ENCODE measurements at places on chromosomes 5 and 9.

DNA sequence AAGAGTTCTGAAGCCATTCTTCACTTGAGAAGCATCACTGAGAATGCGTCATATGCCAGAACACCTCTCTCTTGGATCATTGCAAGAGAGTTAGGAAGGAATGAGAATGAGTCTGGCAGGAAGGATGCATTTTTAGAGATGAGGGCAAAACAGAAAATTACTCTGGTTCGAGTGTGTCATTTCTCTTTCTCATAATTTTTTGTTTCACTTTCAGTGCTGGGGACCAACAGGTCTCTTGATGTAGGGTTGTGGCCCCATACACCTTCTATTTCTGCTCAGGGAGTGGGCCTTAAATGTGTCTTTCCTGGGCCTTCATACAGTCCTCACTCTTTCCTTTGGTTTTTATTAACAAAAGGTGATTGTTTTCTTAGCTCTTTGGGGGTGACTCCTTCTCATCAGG is 302.4 kb downstream of the NR3C1 start:
- DNase-seq: peak; percentile 61

GRCh38 chr5:52262844-52263243 is 524.9 kb upstream of the ITGA1 start:
- DNase-seq: no peak

DNA sequence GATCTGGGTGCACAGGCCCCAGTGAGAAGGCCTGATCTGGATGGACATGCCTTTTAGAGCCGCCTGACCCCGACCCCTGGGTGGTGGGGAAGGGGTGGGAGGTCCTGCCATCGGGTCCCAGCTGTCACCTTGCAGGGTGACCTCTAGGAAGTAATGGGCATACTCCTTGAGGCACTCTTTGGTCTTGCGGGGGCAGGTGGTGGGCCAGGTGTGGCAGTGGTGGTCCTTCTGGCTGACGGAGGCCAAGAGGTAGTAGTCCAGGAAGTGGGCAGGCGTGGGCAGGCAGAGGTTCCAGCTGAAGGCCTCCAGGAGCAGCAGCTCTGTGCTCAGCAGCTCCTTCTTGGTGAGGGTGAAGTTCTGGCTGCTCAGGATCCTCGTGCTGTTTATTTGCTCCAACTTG is 30.0 kb downstream of the FABP6 start:
- no peak for DNase-seq

GRCh38 chr9:19728101-19728500 is 60.7 kb downstream of the SLC24A2 start:
- no peak for DNase-seq

DNA sequence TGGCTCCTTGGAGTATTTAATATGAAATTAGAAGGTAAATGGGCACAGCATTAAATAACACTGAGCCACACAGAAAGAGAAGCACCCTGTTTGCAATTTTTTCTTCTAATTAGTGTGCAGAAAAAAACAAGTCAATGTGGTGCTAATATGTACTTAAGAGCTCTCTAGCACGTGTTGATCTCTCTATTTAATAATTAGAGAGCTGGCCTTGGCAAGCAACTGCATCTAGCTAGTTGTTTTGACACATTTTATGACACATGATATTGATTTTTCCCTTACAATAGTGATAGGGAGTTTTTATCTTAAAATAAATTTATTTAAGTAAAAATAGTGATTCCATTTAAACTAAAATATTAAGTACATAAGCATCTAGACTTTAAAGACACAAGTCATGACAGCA is 54.5 kb upstream of the NUDT12 start:
- no peak for DNase-seq

- no peak for DNase-seq
These were observed 68.5 kb downstream of the RICTOR start for GRCh38 chr5:39005566-39006232.

- DNase-seq: no peak
These were observed 7.8 kb downstream of the ANGPTL2 start for GRCh38 chr9:127114606-127115005.

DNA sequence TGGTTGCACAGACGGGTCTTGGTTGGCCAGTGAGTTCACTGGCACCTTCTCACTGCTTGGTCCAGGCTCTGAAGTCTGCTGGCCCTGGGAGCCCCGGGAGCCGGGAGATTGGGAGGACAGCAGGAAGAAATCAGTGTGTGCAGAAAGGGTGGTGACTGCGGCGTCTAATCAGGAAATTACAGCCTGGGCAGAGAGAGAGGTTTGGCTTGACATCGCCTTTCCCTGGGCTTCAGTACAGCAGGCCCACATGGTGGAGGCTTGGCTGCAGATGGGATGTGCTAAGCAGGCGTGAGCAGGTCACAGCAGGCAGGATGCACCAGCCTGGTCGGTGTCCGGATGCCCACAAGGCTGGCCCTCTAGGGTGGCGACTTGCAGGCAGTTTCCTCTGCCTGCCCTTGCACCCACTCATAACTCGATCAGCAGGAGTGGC is 17.2 kb downstream of the PITX1 start:
- DNase-seq: no peak

GRCh38 chr9:19488721-19489120 is 79.9 kb downstream of the ACER2 start:
- no peak for DNase-seq

DNA sequence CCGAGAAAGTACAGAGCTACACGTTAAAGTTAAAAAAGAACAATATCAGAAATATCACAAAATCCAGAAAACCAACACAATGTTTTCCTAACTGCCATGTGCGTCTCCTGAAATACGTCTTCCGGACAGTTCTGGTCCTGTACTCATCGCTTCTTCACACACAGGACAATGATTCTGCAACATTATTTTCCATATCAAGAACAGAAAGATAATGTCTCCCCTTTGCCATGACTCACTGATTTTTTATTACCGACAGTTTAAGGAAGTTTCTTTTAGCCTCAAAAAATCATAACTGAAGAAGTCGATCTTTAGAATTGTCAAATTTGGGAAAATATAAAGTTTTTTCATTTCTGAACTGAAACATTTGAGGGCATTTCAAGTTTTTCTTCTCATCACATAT is 2.5 kb downstream of the TBC1D9B start:
- no peak for DNase-seq

DNA sequence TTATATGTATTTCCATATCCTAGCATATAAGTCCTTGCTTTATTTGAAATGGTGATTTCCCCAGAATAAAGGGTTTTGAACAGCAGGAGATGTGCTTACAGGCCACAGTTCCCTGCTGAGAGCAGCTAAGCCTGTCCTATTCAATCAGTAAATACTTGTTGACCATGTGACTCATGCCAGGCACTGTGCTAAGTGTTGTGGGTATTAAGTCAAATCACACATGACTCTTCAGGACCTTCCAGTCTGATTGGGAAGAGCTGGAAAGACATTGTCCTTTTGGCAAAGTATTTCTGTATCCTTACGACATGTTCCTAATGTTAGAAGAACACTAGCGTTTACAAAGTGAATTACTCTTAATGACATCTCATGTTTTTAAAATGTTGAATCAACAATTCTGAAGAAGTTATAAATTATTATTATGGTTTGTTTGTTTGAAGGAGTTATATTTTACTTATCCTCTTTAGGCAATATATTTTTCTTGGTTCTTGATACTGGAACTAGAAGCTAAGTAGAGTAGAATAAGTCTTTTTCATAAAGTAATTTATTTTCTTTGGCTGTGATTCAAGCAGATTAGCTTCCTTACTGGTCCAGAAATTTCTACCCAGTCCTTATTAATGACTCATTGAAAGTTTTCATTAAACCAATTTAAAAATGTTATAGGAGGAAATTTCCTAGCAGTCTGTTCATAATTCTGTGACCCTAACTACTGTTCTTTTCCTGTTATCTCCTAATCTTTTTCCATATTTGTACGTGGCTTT is 82.1 kb downstream of the GAPVD1 start:
- DNase-seq: no peak

- no peak for DNase-seq
These were observed 18.0 kb downstream of the ITGA2 start for GRCh38 chr5:53006911-53007890.

Measured in GM10248 (cell line).